Stimulated activated CD4-positive, alpha-beta T cell treated with anti-CD3 and anti-CD28 coated beads, Interleukin-4, amount 100 ng/mL, for 48 hours (primary cell): ENCODE measurements at places on chromosomes 6 and 20.

DNA sequence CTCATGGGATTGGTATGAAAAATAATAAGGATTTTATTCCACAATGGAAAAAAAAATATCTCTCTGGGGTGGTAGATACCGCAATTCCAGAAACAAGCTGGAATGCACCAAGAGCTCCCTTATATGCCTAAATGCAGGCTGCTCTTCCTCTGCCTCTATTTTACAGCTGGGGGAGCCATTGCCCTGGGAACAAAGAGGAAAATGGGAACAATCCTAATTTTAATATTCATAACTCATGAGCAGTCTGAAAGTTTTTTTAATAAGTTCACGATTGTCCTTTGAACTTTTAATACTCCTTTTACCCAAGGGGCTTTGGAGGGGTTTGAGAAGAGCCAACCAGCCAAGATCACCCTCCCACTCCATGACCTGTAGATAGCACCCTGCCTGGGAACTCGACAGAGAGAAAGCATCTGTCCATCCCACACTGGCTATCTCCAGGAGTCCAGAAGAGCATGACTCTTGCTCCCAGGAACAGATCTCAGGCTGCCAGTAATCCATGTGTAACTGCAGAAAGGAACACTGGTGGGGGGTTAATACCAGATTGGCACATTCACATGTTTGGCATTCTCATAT lies 74.7 kb downstream of the CD83 start:
- no peak for DNase-seq

DNA sequence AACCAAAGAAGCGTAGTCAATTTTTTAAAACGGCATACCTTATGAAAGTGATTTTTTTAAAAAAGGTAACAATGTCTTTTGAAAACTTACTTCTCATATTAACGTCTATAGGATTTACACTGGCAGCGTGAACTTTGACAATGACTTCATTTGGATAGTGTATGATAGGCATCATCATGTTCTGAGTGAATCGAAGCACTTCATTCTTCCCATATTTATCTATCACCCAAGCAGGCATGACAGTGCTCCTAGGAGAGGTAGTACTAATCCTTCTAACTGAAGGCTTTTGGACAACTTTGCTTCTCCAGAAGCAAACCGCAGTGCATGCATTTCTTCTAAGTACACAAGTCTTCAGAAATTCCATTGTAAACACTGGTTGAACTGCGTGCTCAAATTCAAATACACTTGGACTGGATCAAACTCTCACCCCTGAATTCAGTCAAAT lies 618 bp downstream of the RTN4IP1 start:
- DNase-seq = no peak

GRCh38 chr6:134309983-134310605 lies 7.8 kb downstream of the SGK1 start:
- no peak for DNase-seq

DNA sequence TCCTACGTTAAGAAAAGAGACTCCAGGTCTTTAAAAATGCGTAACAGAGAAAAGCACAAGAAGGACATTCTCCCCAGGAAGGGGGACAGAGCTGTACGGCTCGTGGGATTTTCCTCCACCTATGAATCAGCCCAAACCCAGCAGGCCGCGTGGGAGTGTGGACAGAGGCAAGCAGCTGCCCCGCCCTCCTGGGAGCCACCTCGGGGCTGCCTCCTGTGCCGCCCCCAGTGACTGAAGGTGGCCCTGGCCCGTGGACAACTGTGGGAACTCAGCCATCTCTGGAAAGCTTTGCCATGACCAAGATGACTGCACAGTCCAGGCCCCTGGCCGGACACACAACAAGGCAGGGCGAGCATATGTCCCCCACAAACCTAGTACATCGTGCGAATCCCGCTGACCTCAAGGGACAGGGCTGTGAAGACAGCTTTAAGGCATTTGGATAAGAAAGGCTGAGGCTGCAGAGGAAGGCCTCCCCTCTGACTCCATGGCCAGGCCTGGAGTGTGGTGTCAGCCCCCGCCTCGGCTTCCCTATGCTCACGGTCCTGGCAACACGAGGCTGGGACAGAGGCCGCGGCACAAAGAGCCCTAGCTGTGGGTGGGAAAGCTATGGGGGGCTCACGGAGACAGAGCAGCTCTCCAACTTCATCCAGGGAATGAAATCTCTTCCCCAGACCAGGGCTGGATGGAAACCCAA lies 26.9 kb downstream of the PXDC1 start:
- DNase-seq = no peak

GRCh38 chr6:5712349-5713215 lies 294.1 kb downstream of the NRN1 start:
- no peak for DNase-seq

DNA sequence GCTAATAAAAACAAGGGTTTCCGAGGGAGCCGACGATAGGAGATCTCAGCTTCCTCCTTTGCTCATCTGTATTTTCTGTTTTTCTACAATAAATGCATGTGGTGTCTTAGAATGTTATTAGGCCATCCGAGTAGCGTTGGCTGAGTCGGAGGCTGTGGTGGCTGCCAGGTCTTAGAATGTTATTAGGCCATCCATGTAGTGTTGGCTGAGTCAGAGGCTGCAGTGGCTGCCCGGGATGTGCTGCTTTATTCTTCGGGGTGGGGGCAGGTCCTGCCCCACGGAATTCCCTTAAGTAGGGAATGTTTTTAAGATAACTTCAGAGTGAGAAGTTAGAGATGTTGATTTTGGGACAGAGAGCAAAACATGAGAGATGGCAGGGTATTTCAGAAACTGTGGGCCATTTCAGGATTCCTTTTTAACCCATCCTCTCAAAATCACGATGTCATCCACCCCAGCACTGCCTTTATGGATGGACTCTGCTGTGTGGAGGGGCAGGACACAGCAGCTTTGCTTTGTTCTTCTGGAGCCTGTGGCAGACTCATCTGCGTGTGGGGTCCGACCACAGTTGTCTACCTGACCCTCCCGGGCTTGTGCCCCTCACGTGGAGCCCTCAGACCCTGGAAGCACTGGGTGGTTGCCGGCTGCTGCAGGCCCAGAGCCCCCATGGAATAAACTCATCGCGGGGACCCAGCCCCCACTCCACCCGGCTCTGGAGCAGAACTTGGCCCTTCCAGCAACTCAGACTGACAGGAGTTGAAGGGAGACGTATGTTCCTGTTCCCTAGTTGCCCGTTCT lies 20.4 kb downstream of the OSBPL2 start:
- no peak for DNase-seq

DNA sequence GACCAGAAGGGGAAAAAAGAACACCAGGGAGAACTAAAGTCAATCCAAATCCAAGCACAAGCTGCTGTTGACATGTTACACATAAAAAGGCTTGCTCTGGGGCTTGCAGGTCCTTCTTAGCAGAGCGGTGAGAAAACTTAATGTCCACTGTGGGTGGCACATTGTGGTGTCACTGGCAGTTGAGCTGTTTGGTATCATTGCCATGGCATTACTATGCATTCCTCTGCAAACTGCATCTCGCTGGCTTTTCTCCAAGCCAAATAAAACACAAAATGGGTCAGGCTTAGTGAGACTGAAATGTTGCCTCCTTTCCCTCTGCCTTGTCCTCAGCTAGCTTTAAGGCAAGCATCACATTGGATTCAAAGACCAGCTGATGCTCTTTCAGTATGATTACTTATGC lies 40.9 kb downstream of the LY86 start:
- DNase-seq = no peak

DNA sequence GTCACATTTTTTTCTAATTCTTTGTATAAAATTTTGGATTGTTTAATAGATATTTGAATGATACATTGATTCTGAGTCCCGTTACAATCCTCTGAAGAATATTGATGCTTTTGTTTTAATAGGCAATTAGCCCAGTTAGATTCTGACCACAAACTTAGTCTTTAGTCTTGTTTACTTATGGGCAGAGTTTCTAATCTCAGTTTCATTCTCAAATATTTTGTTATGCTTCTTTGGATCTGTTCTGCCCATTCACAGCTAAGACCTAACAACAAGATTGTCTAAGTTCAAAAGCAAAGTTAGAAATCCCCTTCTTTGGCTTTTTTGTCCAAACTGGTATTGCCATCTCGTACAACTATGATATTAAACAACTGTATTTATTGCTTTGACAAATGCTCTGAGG lies 58.0 kb downstream of the TBXT start:
- no peak for DNase-seq

GRCh38 chr20:32218156-32218900 lies 10.6 kb downstream of the POFUT1 start:
- no peak for DNase-seq

- no peak for DNase-seq
Observed at GRCh38 chr20:48064929-48065328, 279.6 kb upstream of the SULF2 start.

GRCh38 chr6:106546691-106547414 lies 82.4 kb downstream of the RTN4IP1 start:
- DNase-seq = no peak

DNA sequence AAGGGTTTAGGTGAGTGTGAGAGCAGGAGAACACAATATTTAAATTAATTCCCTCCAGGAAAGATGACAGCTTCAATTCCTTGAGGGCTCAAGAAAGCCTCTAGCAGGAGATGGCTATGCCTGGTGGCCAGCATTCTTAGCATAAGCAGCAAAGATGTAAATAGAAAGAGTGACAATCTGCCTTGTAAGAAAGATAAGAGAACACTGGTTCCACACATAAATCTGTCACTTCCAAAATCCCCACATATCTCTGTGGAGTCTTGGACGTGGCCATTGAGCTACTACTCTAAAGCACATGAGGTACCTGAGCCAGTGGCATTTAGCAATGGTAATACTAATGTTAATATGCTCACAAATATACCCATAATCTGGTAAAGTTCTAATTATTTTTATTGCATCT lies 29.2 kb downstream of the DEFB114 start:
- DNase-seq = no peak

DNA sequence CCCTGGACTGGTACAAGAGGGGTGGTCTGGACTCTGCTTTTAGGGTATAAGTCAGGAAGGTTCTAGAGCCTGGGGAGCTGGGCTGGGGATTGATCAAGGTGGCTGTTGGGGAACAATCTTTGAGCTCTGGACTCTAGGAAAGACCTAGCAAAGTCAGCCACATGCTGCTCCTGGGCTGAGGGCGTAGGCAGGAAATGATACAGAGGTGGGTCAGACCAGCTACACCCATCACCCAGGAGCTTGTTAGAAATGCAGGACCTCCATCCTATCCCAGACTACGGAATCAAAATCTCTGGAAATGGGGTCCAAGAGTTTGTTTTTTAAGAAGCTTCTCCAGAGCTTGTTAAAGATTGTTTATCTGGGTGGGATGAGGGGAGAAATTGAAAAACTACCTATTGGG lies 9.4 kb downstream of the ADTRP start:
- DNase-seq = no peak

GRCh38 chr6:142738035-142738396 lies 207.0 kb downstream of the HIVEP2 start:
- DNase-seq = no peak

DNA sequence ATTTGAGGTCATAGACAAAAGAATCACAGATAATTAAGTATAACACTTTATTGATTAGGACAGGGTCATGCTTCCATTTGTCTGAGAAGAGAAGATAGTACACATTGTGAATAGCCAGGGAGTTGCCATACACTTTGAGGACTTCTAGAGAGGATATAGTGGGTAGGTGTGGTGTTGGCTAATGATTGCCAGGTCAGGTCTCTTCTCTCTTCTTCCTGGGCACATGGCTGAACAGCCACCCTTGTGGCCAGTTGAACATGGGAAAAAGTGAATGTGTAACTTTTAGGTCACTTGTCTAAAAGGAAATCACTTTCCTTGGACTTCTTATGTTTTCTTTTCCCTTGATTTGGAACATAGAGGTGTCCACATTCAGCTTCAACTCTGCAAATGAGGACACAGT lies 772.1 kb upstream of the MAP3K7 start:
- DNase-seq = no peak

GRCh38 chr6:53230775-53231467 lies 82.3 kb upstream of the GCM1 start:
- no peak for DNase-seq

DNA sequence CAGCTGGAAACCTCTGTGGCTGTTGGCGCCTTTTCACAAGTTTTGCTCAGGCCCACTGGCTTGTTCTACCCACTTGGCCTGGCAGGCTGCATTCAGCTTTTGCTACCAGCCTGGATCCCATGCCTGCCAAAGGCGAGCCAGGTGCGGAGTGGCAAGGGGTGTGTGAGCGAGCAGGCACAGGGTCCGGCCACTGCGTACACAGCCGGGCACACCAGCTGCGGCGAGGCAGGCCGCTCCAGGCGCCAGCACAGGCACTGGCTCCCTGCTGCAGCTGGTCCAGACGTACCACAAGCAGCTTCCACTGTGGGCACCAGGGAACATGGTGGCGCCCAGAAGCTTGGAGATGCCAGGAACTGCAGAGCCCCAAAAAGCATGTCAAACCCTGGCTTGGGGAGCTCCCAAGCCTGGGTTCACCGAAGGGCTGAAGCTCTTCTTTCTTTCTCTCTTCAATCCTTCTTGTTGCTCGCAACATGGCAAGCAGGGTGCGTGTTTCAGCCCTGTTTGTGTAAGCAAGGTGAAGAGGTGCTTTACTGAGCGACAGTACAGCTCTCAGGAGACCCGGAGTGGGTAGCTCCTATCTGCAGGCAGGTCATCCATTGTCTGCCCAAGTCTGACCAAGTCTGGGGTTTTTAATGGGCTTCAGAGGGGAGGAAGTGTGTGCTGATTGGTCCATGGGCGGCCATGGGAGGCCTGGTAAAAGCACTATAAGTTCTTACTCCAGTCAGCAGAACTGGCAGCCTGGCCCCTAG lies 32.6 kb upstream of the GRM4 start:
- no peak for DNase-seq

- no peak for DNase-seq
Observed at GRCh38 chr6:103534095-103534494, 1325.6 kb downstream of the HACE1 start.
